Pancreas (tissue), 10 donors: ENCODE measurements at places on chromosomes 2 and 18. TPM values are rescaled to one million over a fixed set of nuclear protein-coding genes. Genes with fewer than 3 reads are reported as not detected.

The SLC40A1 gene
- total RNA-seq, result 43.4 TPM

The KCNJ3 gene
- 0.93 TPM for total RNA-seq

The SIGLEC15 gene
- 0.12 TPM for total RNA-seq

The MOCOS gene
- 1.6 TPM for total RNA-seq

The EGR4 gene
- total RNA-seq, result not detected

The SALL3 gene
- total RNA-seq, result not detected

The LRRC30 gene
- not detected for total RNA-seq

The SLC4A3 gene
- total RNA-seq, result 2.3 TPM

GRCh38 chr2:135820003-135820618, 16.9 kb downstream of the LCT start:
- H3K27ac ChIP-seq, result no peak overlapping the region
- no peaks in the 10 kb centered on the region for H3K4me1 ChIP-seq
- no peaks in the 10 kb centered on the region for H3K36me3 ChIP-seq
- no peak overlapping the region for H3K4me3 ChIP-seq

DNA sequence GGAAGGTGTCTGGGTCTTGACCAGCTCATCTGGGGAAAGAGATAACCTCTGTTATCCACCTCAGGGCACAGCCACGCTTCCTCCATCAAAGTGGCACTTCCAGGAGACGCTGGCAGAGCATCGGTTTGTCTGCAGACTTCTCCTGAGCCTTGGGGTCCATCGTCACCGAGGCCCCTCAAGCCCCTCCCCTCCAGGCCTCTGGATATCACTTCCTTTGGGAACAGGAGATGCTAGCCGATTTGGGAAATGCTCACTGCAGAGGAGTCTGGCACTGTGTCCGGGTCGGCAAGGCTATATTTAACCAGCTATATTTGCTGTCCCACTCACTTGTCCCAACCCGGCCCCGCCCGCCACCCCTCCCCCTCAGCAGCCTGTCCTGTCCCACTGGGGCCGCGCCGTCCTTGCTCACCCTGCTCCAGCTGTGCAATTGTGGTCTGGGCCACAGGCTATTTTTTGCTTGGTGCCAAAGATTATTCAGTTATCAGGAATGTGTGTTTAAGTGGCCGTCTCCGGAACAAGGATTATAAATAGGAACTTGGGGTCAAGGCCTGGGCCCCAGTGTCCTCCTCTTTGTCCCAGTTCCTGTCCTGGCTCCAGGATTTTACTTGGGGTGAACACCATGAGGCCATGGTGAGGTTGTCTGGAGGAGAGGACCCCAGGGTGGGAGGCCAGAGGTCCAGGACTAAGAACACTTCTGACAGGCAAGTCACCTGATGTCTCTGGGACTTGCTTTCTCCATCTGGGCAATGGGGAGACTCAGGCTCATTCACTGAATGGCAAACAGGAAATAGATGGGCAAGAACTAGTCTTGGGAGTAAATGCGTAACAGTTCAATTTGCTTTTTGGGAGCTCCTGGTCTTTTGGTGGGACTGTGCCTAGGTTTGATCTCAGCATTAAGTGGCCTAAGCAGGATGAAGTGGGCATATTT, 263.6 kb downstream of the DYSF start:
- H3K27ac ChIP-seq, result no peak overlapping the region
- H3K27me3 ChIP-seq, result no peaks in the 10 kb centered on the region
- DNase-seq, result no peak
- H3K4me3 ChIP-seq, result no peak overlapping the region

DNA sequence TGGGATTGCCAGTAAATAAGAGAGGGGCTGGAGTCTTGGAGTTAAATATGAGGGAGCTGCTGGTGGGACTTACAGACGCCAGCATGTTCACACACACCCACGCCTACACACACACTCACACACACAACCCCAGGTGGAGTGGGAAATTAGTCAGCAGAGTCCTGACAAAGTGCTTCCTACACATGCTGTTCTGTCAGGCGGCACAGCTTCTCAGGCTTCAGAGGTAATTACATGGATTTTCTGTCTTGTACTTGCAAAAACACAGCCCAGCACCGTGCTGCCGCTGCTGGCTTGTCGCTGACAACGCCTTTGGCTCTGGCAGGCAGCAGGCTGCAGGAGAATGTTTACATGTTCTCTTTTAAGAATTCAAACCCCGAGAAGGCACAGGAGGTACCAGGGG, 1186.3 kb upstream of the CELF4 start:
- no peak overlapping the region for H3K27ac ChIP-seq
- H3K4me1 ChIP-seq, result no peaks in the 10 kb centered on the region
- no peaks in the 10 kb centered on the region for H3K36me3 ChIP-seq

GRCh38 chr18:68489013-68489792, 225.7 kb downstream of the TMX3 start:
- no peaks in the 10 kb centered on the region for H3K36me3 ChIP-seq
- H3K4me1 ChIP-seq, result no peaks in the 10 kb centered on the region
- no peak overlapping the region for H3K4me3 ChIP-seq
- H3K27me3 ChIP-seq, result no peaks in the 10 kb centered on the region

DNA sequence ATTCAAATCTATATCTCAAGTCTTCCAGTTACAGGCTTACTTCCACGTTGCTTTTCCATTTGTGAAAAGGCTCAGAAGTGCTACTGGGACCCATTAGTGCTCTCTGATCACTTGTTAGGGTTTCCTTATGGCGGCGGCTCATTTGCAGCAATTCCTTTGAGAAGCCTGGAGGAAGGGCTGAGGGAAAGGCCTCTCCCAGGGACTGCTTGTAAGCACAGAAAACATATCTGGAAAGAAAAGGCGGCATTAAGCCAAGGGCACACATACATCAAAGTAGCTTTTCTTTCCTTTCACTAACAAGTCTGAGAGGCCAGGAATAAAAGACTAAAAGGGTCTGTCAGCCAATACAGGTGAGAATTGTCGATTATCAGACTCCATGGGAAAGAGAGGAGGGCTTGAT, 39.4 kb upstream of the ITGB6 start:
- DNase-seq, result no peak

DNA sequence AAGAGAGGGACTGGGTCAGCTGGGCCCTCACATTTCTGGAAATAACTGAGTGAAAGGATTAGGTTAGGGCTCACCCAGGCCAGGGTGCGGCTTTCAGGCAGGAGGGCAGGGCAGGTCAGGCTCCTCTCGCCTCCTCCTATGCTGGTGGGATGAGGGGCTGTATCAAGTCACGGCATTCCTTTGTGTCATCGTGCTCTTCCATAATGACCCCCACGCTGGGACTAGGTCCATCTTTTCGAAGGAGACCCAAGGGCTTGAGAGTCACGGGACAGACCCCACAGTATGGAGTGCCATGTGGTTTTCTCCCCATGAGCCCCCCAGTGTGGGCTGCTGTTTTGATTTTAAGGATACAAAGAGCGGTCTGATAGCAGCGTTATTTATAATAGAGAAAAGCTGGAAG, 137.8 kb upstream of the COPS8 start:
- no peak overlapping the region for H3K4me3 ChIP-seq
- no peak overlapping the region for H3K27ac ChIP-seq
- DNase-seq, result no peak
- H3K4me1 ChIP-seq, result no peaks in the 10 kb centered on the region

GRCh38 chr2:225010804-225011203, 31.5 kb downstream of the DOCK10 start:
- H3K27ac ChIP-seq, result no peak overlapping the region
- DNase-seq, result no peak
- H3K36me3 ChIP-seq, result no peaks in the 10 kb centered on the region
- no peak overlapping the region for H3K4me3 ChIP-seq
- H3K4me1 ChIP-seq, result no peaks in the 10 kb centered on the region

DNA sequence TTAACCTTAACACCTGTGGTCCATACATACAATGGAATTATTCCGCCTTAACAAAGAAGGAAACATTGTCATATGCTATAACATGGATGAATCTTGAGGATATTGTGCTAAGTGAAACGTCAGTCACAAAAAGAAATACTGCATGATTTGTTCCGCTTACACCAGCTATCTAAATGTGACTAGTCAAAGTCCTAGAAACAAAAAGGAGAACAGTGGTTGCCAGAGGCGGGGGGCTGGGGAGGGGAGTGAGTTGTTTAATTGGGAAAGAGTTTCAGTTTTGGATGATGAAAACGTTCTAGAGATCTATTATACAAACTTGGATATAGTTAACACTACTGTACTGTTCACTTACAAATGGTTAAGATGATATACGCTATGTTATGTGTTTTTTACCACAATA, 72.0 kb downstream of the SPRED2 start:
- no peak overlapping the region for H3K4me3 ChIP-seq
- H3K27me3 ChIP-seq, result no peaks in the 10 kb centered on the region
- H3K36me3 ChIP-seq, result no peaks in the 10 kb centered on the region

DNA sequence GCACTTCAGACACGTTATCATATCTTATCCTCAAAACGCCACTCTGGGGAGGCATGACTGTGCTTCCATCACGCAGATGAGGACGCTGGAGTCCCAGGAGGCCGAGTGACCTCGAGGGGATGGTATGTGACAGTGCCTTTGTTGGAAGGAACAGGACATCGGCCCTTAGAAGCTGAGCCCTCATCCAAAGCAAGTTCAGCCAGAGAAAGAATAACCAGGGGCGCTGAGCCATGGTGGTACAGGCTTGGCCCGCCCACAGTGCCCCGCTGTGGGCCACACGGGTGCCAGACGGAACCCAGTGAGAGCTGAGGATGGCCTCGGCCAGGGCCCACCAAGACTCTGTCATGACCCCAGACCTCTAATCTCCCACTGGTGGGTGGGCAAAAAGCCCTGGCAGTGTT, 31.3 kb downstream of the HS1BP3 start:
- peak; percentile 57 for DNase-seq
- no peak overlapping the region for H3K4me3 ChIP-seq
- H3K27ac ChIP-seq, result peak overlapping the region; percentile 84
- no peaks in the 10 kb centered on the region for H3K27me3 ChIP-seq
- peaks cover 33% of the 10 kb centered on the region for H3K36me3 ChIP-seq

DNA sequence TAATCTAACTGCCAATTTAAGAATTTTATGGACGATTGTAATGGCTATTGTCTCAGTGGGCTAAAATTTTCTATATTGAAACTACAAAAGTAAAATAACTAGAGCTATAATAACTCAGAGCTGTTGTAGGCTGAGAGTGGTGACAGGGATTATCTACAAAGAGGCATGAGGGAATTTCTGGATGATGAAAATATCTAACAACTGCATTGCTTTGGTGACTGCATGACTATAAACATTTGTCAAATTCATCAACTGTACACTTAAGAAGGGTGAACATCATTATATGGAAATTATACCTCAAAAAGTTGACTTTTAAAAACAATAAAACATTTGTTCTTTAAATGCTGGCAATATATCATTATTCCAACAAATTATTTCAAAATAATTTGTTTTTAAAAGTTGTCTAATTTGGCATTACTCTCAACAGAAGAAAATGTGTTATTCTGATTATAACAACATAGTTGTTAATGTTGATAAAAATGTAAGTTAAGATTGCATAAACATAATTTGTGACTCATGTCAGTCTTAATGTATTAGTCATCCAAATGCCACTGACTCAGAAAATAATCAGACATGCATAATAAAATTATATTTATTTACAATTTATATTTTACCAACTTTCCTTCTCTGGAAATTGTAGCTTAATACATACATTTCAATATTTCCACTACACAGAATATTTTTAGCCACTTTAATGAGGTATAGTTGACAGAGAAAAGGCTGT, 865.1 kb upstream of the VRK2 start:
- no peaks in the 10 kb centered on the region for H3K4me1 ChIP-seq
- no peaks in the 10 kb centered on the region for H3K27me3 ChIP-seq
- H3K27ac ChIP-seq, result no peak overlapping the region
- DNase-seq, result no peak
- no peaks in the 10 kb centered on the region for H3K36me3 ChIP-seq
- no peak overlapping the region for H3K4me3 ChIP-seq

DNA sequence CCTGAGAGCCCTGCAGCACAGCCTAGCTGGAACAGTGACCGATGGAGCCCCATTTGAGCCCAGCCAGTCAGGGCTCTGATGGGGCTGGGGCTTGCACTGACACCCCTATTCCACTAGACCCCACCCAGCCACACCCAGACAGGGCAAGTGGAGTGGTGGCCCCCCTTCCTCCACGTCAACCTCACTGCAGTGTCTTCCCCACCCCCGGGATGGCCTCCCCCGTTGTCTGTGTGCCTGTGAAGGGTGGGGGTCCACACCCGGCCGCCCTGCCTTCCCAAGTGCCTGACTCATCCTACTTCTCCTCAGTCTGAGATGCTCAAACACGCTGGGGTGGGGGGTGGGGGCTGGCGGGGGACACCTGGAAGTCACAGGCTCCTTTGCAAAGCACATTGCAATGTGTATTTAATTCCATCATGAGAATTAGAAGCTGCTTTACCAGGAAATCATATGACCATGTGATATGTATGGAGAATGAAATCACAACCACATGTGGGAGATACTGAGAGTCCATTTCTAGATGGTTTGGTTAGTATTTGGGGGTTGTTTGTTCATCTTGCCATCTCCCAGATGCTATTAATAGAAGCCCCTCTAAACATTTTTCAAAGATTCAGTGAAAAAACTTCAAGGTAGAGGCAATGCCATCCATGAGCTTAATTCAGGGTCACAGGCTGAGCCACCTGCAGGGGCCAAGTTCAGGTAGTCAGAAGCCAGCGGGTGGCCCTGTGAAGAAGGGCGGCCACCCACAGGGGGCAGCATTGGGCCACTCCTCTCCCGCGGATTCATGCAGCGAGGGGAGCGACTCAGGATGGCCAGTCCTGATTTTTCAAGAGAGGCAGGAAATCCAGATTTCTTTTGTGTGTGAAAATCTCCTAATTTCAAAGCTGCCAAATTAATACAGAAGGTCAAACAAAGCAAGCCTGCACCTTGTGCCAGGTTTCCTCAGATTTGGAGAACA, 22.7 kb upstream of the GMPPA start:
- no peaks in the 10 kb centered on the region for H3K27me3 ChIP-seq
- no peaks in the 10 kb centered on the region for H3K4me1 ChIP-seq
- H3K36me3 ChIP-seq, result no peaks in the 10 kb centered on the region
- DNase-seq, result peak; percentile 83
- H3K27ac ChIP-seq, result no peak overlapping the region

DNA sequence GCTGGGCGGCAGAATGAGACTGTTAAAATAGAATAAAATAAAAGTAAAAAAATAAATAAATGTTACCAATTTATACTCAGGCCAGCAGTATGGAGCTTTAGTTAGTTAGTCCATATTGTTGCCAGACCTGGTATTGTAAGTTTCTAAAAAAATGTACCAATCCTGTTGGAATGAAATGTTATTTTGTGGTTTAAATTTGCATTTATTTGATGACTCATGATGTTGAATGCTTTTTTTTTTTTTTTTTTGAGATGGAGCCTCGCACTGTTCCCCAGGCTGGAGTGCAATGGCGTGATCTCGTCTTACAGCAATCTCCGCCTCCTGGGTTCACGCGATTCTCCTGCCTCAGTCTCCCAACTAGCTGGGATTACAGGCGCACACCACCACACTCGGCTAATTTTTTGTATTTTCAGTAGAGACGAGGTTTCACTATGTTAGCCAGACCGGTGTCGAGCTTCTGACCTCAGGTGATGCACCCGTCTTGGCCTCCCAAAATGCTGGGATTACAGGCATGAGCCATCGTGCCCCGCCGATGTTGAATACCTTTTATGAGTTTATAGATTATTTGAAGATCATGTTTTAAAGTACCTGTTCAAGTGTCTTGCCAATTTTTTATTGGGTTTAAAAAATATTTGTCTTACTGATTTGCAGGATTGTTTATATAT, 5.7 kb upstream of the PTPRN start:
- H3K36me3 ChIP-seq, result no peaks in the 10 kb centered on the region
- no peaks in the 10 kb centered on the region for H3K4me1 ChIP-seq
- peaks cover 1% of the 10 kb centered on the region for H3K27me3 ChIP-seq
- no peak overlapping the region for H3K4me3 ChIP-seq
- no peak for DNase-seq
